ENCODE measurements at places on chromosomes 6 and 20.

DNA sequence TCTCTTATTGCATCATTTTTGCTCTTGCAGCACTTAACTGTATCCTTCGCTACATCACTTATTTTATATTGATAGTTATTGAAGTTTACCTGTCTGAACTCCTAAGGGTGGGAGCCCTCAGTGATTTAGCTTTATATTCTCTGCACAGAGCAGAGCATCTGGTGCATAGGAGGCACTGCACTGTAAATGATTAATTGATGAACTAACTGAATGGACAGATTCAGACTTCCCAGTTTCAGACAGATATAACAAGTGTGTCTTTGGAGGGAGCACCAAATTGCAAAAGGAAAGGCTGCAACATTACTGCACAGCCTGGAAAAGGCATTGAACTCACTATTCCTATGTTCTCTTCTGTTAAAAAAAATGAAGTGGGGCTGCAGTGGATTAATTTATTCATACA lies 160.3 kb downstream of the EDN1 start:
- peaks cover 3% of the 10 kb centered on the region for H3K27me3 ChIP-seq
- H3K27ac ChIP-seq, result no peak overlapping the region
- no peak overlapping the region for H3K4me3 ChIP-seq

DNA sequence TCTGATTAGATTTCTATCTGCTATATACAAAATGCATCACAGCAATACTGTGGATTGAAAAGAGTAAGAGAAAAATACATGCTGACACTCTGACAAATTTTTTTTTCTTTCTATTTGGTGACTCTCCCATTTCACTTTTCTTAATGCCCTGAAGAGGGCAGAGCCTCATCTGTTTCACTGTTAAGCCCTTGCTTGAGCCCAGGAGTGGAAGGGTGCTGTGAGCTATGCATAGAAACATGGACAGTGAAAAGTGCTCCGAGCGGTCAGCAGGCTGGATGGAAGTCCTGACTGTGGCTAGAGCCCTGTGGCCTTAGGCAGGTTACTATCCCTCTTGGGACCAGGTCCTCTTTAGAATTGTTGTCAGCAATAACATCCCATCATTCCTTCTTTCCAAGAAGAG lies 17.4 kb upstream of the CSE1L start:
- no peak overlapping the region for H3K4me3 ChIP-seq
- DNase-seq, result no peak
- no peak overlapping the region for H3K27ac ChIP-seq
- H3K27me3 ChIP-seq, result no peaks in the 10 kb centered on the region

DNA sequence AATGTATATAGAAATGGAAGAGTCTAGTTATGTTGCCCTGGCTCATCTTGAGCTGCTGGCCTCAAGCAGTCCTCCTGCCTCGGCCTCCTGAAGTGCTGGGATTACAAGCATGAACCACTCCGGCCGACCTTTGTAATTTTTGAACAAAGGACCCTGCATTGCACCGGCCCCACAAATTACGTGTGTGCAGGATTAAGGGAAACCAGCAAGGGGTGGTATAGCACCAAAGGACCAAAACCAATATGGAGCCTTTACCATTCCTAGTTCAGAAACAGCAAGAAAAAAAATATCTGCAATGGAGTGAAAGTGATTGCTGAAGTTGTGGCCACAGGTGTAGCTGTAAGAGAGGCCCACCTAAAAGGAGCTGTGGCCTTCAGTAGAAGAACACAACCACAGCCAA lies 8.2 kb upstream of the TRERF1 start:
- no peak for DNase-seq
- H3K4me1 ChIP-seq, result peaks cover 8% of the 10 kb centered on the region
- H3K4me3 ChIP-seq, result no peak overlapping the region

DNA sequence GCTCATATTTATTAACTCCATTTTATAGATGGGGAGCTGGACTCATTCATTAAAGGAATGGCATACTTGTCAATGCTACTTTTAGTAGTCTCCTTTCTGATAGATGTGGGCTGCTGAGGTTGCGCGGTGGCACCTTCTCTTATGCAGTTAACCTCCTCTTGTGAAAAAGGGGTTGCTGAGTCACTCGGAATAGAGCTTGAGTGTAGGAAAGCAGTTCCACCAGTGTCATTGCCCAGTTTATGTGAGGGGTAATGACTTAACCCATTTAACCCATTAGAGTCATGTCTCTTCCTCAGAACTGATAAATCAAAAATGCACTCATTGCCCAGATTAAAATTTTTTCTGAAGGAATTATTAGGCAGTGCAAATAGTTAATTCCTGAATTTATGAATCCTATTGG lies 6.3 kb downstream of the MAPK14 start:
- H3K27me3 ChIP-seq, result no peaks in the 10 kb centered on the region
- H3K4me1 ChIP-seq, result peaks cover 58% of the 10 kb centered on the region
- no peak overlapping the region for H3K27ac ChIP-seq
- no peak for DNase-seq

DNA sequence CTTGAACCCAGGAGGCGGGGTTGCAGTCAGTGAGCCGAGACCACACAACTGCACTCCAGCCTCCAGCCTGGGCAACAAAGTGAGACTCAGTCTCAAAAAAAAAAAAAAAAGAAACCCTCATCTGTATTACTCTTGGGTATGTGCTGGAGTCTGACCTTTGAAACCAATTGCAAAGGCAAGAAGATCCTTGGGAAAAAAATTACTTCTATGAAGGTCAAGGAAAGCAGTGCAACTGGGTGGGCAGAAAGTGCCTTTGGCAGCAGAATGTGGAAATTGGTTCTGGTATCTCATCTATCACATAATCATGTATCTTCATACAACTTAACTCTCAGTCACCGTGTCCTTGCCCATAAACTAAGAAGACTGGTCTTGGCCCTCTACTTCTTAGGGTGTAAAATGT lies 7.7 kb upstream of the RPL7L1 start:
- no peak for DNase-seq
- H3K4me3 ChIP-seq, result no peak overlapping the region
- no peaks in the 10 kb centered on the region for H3K4me1 ChIP-seq
- H3K36me3 ChIP-seq, result peaks cover 10% of the 10 kb centered on the region
- no peak overlapping the region for H3K27ac ChIP-seq

DNA sequence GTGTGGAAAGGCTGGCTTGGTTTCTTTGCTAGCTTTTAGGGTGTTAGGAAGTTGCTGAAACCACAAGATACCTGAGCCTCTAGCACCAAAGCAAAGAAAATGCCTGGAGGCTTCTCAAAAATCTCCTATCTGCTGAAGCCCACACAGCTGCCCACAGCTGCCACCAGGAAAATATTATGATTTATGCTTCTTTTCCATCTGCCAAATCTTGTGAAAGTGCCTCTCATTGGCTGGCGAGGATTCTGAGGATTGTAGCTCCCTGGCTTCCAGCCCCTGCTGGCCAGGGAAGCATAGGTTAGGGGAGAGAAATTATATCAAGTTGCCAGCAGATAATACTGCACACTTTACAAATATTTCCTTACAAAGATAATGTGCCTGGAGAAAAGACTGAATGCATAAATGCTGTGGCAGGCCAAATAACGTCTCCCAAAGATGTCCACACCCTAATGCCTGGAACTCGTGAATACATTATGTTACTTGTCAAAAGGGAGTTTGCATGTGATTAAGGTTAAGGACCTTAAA lies 98.4 kb downstream of the MRPL14 start:
- DNase-seq, result no peak
- H3K4me1 ChIP-seq, result no peaks in the 10 kb centered on the region
- no peak overlapping the region for H3K27ac ChIP-seq
- no peaks in the 10 kb centered on the region for H3K36me3 ChIP-seq
- no peak overlapping the region for H3K4me3 ChIP-seq

GRCh38 chr20:54148947-54149764 lies 24.6 kb downstream of the CYP24A1 start:
- no peaks in the 10 kb centered on the region for H3K36me3 ChIP-seq
- no peak for DNase-seq
- no peak overlapping the region for H3K27ac ChIP-seq
- peaks cover 9% of the 10 kb centered on the region for H3K27me3 ChIP-seq
- H3K4me1 ChIP-seq, result no peaks in the 10 kb centered on the region
- H3K4me3 ChIP-seq, result no peak overlapping the region

GRCh38 chr20:59044295-59044694 lies 1.7 kb upstream of the PRELID3B start:
- peaks cover 51% of the 10 kb centered on the region for H3K4me1 ChIP-seq
- H3K27me3 ChIP-seq, result peaks cover under 1% of the 10 kb centered on the region
- peaks cover 24% of the 10 kb centered on the region for H3K36me3 ChIP-seq
- H3K4me3 ChIP-seq, result no peak overlapping the region

DNA sequence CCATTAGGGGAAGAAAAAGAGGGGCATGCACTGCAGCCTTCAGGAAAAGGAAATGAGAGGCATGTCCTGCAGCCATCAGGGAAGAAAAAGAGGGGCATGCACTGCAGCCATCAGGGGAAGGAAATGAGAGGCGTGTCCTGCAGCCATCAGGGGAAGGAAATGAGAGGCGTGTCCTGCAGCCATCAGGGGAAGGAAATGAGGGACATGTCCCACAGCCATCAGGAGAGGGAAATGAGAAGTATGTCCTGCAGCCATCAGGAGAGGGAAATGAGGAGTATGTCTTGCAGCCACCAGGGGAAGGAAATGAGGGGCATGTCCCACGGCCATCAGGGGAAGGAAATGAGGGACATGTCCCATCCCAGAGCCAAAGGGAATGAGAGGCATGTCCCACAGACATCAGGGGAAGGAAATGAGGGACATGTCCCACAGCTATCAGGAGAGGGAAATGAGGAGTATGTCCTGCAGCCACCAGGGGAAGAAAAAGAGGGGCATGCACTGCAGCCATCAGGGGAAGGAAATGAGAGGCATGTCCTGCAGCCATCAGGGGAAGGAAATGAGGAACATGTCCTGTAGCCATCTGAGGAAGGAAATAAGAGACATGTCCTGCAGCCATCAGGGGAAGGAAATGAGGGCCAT lies 52.0 kb downstream of the PSMB1 start:
- H3K36me3 ChIP-seq, result no peaks in the 10 kb centered on the region
- H3K4me1 ChIP-seq, result no peaks in the 10 kb centered on the region
- H3K27ac ChIP-seq, result no peak overlapping the region
- peaks cover 17% of the 10 kb centered on the region for H3K27me3 ChIP-seq
- DNase-seq, result no peak

DNA sequence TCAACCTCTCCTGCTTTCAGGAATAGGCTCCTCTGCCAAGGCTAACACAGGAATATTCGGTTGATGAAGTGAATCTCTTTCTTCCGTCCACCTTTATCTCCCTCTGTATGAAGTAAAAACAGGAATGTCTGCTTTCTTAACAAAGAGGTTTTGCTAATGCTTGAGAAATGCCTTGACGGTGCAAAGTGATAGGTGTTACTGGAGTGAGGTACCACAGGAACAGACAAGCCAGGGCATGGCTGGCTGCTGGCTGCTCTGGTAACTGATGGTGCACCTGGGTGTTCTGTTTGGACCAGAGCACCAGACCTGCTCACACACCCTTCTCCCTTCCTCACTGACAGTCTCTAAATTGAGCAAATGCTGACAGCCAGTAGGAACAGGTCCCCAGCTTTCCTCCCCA lies 174.0 kb upstream of the FBXL4 start:
- H3K27me3 ChIP-seq, result peaks cover 12% of the 10 kb centered on the region
- no peak overlapping the region for H3K4me3 ChIP-seq
- H3K36me3 ChIP-seq, result no peaks in the 10 kb centered on the region
- no peak for DNase-seq

DNA sequence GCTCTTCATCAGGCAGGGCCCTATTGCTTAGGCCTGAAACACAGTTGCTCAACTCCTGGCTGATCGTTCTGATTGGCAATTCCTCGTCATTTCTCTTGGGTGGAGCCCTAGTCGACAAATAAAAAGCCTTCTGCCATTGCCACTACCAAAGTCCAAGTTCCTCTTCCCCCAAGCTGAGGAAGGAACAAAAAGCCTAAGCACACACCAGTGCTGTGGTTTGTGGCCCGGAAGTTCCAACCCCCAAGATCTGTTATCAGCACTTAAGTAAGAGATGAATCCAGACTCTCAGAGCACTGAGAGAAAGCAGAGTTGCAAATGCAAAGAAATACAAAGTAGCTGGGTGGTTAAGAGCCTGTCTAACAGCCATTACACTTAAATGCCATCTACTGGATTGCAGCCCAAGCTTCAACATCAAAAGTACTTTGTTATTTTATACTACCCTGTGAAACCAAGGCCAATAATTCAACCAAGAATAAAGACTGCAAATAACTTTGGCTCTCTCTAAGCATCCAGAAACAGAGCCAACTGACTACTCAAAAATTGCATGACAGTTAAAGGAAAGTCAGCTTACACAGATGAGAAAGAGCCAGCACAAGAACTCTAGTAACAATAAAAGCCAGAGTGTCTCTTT lies 1024.0 kb downstream of the GRIK2 start:
- no peak overlapping the region for H3K4me3 ChIP-seq
- H3K27ac ChIP-seq, result no peak overlapping the region
- H3K4me1 ChIP-seq, result no peaks in the 10 kb centered on the region
- H3K36me3 ChIP-seq, result no peaks in the 10 kb centered on the region
- no peak for DNase-seq

DNA sequence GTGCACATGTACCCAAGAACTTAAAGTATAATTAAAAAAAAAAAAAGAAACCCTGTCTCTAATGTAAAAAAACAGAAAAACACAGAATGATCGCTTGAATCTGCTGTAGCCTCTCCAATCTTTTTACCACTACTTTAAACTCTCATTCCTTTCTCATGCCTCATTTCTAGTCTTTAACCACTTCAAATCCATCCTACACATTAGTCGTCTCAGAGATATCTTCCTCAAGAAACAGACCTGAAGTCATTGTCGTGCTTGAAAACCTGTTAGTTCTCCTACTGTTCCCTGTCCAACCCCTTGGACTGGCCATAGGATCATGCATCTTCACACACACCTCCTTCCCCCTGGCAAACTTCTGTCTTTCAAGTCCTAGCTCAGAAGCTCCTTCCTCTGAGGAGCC lies 112.1 kb upstream of the BCLAF1 start:
- H3K4me1 ChIP-seq, result no peaks in the 10 kb centered on the region
- H3K27ac ChIP-seq, result no peak overlapping the region
- no peak for DNase-seq
- H3K27me3 ChIP-seq, result peaks cover 13% of the 10 kb centered on the region
- no peak overlapping the region for H3K4me3 ChIP-seq
- no peaks in the 10 kb centered on the region for H3K36me3 ChIP-seq

- H3K27me3 ChIP-seq, result no peaks in the 10 kb centered on the region
- no peak for DNase-seq
- peaks cover 69% of the 10 kb centered on the region for H3K36me3 ChIP-seq
- peak overlapping the region; percentile 97 for H3K27ac ChIP-seq
- peak overlapping the region; percentile 93 for H3K4me3 ChIP-seq
- peaks cover 49% of the 10 kb centered on the region for H3K4me1 ChIP-seq
Measured at GRCh38 chr6:30719356-30719755, 796 bp upstream of the TUBB start.

- DNase-seq, result no peak
- no peaks in the 10 kb centered on the region for H3K36me3 ChIP-seq
- H3K4me1 ChIP-seq, result no peaks in the 10 kb centered on the region
- H3K4me3 ChIP-seq, result no peak overlapping the region
- no peaks in the 10 kb centered on the region for H3K27me3 ChIP-seq
- H3K27ac ChIP-seq, result no peak overlapping the region
Measured at GRCh38 chr6:97702248-97702647, 419.2 kb upstream of the MMS22L start.

- H3K36me3 ChIP-seq, result peaks cover 7% of the 10 kb centered on the region
- H3K27ac ChIP-seq, result no peak overlapping the region
- no peak for DNase-seq
- H3K4me3 ChIP-seq, result no peak overlapping the region
Measured at GRCh38 chr6:16338577-16339264, 100.3 kb downstream of the GMPR start.
